ENCODE measurements at places on chromosomes 11 and 22.

DNA sequence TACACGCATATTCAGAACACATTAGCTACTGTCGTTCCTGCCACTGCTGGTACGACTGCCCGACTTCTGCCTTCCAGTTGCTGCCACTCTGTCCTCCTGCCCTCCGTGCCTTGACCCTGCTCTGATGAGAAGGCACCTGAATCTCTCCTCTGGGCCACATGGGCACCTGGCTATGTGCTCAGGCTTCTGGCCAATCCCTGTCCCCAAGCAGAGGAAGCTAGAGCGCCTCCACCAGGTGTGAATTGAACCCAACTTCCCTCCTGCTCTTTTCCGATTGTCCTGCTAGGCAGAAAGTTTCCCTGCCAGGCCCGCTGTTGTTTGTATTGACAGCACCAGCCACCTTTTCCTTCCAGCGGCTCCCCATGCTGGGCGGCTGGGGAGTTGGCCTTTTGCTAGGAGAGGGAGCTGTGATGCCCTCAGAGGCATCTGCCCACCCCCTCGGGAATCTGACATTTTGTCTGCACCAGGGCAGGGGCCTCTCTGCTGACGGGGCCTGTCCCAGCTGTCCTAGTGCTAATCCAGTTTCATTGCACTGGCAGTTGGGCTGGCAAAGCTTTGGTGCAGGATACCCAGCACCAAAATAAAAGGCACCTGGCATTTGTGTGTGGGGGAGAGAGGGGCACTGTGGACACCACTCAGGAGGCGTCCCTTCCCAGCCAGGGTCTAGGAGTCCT lies 118.0 kb downstream of the GRIK4 start:
- no peak for DNase-seq

DNA sequence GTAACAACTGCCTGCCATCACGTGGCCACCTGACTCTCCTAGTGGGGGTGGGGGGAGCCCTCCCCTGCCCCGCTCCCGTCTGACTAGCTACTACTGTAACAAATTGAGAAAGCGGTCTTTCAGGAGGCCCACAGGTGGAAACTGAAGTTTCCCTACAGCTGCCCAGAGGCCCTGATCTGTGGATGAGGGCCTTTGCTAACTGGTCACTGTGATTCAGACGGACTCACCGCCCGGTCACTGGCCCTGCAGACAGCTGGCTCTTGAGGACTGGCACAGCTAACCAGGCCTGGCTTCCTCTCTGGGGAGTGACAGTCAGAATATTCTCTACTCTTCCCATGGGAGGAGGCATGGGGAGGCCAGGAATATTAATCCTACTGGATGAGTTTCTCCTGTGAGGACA lies 116.8 kb downstream of the ARHGAP8 start:
- DNase-seq, result no peak

GRCh38 chr11:7281079-7281478 lies 29.4 kb downstream of the SYT9 start:
- DNase-seq, result no peak

DNA sequence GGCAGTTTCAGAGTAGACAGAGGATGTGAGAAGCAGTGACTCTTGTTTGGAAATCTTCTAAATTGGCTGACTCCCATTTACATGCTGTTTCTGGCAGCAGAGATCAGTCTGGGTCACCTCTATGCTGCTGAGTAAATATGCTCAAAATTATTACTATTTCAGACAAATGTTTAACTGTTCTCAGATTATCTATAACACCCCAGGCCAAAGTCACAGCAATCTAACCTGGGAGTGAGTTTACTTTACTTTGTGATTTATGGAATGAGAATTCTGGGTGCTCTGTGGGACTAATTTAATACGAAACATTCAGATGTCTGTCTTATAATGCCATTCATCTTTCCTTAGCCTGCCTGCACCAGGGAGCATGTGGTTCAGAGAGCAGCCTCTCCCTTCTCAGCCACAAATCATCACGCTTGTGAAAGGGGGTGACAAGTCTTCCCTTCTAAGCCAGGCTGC lies 282.5 kb upstream of the MPPED2 start:
- no peak for DNase-seq

DNA sequence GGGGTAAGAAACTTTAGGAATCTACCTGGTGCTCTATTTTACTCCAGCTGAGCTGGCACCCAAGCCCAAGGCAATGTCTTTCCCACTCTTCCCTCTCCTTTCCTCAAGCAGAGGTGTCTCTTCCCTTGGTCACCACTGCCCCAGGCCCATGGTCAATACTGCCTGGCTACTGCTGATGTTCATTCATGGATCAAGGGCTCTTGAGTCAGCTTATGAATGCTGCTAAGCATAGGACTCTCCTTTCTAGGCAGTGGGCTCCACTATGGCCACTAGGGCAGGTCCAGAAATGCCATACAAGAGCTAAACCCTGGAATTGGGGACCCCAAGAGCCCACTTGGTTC lies 2.7 kb upstream of the HEPN1 start:
- DNase-seq, result no peak

DNA sequence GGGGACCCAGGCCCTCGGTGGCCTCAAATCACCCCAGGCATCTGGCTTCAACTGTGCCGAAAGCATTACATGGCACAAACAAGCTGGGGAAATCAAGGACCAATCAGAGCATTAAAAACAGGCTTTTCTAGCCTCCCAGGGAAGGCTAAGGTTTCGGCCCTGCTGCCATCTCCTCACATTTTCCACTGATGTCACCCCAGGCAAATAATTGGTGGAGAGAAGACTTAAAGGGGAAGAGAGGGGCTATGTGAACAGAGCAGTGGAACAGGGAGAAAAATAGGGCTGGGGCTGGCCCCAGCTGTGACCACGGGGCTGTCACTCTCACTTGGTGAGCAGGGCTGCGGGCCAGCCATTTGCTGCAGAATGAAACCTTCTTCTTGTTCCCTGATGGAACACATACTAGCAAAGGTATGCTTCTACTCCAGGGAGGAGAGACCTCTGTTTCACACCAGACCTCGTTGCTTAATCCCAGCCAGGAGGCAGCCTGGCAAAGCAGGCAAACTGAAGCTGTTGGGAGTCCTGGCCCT lies 581.3 kb downstream of the SOX6 start:
- DNase-seq, result no peak

DNA sequence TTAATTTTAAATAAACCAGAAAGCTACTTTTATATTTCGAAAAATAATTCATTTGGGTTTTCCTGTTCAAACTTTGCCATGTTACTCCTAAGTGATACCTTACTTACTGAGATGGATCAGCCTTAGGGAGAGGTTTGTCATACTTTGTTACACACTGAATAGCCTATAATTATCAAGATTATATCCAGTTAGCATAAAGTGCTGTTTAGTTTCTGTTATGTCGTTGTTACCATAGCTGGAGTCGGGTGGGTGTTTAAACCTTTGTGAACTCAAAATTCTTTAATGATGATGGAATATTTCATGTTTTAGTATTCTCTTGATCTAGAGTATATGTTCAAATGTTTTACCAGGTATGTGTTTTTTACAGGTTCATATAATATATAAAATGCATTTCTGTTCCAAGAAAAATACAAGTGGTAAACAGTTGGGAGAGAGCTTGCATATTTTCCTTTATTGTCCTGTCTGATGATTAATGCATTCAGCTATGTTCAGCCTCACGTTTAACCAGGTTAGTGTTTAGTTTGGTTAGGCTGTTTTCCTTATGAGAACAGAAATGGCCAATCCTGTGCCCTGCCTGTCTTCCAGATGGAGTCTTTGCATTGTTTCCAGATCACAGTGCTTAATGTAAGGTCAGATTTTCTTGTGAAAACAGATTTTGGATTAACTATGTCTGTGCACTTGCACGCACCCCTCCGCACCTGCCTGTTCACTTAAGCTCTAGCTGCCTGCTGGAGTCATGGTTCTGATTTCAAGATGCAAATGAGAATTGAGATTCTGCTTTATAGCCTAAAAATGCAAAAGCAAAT lies 105.6 kb downstream of the ATXN10 start:
- DNase-seq, result no peak

DNA sequence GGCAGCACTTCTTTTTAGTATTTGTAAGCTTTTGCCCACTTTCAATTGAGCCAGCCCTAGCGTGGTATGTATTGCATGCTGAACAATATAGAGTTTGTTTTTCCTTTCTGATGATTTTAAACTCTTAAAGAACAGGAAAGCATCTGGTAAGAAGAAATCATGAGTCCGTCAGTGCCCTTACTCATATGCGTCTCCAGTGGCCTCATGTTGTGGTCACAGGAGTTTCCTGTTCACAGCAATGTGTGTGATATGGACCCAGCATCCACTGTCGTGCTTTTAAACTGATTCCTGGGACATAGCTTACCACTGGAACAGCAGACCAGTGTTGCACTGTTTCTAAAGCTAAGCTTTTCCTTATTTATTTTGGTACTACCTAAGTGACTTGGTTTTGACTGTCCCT lies 40.1 kb downstream of the BID start:
- no peak for DNase-seq

DNA sequence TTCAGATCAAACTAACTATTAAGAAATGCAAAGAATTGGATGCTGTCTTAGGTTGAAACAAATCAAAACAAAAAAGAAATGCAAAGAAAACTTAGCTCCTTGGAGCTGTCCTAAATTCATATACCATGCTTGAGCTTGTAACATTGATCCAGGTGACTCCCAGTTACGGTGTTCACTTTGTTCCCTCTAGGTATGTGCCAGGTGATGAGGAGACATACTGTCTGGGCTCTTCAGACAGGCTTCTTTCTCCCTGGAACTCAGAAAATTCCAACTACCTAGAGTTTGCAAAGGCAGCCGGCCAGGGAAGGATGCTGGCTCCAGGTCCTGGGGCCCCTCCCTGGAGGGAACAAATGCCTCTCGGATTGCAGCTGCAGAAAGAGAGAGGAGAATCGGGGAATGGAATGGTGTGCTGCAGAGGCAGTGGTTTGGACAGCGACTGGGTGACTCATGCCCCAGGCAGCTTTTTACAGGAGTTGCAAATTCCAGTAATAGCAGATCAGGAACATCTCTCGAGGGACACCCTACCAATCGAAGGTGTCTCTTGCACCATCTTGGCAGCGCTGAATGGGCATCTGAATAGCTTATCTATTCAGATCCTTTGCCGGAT lies 12.3 kb upstream of the ASPHD2 start:
- no peak for DNase-seq

DNA sequence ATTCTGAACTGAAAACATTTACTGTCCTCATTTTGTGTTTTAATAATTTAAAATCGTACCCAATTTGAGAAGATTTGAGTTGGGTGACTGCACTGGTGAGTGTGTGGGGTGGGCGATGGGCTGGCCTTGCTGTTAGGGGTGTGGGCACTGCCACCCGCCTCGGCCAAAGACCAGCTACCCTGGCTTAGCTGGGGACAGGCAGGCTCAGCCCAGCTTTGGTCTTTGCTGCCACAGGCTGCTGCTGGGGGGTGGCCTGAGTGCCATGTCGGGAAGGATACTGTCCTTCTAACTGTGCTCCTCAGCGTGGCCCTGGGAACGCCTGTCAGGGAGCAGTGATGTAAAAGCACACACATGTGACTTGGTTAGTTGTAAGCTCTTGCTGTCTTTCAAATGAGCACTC lies 22.3 kb downstream of the FAM118A start:
- DNase-seq, result no peak

GRCh38 chr11:118910309-118911112 lies 15.2 kb downstream of the BCL9L start:
- peak; percentile 83 for DNase-seq

DNA sequence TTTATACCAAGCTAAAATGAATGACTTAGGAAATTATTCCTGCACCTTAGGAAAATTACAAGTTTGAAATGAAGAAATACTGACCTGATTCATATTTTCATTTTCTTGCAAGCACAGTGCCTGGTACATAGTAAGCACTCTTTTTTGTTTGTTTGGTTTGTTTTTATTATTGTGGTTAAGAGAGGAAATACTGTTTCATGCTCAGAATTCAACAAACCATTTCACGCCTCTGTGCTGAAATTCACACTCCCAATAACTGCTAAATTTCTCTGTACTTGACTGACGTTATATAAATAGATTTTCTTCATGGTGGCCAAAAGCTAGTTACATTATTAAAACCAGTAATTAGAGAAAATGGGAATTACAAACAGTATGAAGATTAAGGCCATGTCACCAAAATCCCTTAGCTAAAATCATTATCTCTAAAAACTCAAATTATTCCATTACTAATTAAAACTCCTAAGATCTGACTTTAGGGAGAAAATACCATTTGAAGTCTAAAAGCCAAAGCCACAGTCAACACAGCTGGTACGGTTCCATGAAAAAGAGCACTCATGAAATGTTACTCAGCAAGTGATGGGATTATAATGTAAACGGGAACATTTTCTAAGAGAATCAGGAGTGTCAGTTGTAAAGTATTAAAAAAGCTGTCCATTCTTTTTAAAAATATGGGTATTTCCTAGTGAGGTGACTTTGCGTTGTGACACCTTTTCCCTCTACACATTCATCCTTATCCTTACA lies 77.8 kb upstream of the DDI1 start:
- DNase-seq, result no peak

DNA sequence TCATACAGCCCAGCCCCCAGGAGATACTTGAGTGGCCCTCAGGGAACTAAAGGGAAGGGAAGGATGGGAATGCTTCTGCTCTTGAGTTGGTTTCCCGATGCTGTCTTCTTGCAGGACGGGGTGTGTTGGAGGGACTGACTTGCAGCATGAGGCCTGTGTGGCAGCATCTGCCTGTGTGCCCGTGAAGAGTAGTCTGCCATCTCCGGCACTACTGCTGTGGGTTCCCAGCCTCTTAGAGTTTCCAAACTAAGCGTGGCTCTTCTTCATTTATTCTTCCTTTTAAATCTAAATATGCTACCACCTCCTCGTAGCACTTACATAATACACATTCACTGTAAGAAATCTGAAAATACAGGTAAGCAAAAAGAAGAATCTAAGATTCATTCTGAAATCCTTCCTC lies 12.8 kb downstream of the EXT2 start:
- no peak for DNase-seq

- DNase-seq, result no peak
These were observed 33.8 kb downstream of the TECTA start for GRCh38 chr11:121134741-121135312.

- no peak for DNase-seq
These were observed 105.4 kb upstream of the PITPNB start for GRCh38 chr22:28024422-28024888.

GRCh38 chr11:66264914-66265313 lies 3.5 kb upstream of the RAB1B start:
- no peak for DNase-seq

GRCh38 chr11:65973439-65974110 lies 12.0 kb downstream of the SART1 start:
- DNase-seq, result no peak

DNA sequence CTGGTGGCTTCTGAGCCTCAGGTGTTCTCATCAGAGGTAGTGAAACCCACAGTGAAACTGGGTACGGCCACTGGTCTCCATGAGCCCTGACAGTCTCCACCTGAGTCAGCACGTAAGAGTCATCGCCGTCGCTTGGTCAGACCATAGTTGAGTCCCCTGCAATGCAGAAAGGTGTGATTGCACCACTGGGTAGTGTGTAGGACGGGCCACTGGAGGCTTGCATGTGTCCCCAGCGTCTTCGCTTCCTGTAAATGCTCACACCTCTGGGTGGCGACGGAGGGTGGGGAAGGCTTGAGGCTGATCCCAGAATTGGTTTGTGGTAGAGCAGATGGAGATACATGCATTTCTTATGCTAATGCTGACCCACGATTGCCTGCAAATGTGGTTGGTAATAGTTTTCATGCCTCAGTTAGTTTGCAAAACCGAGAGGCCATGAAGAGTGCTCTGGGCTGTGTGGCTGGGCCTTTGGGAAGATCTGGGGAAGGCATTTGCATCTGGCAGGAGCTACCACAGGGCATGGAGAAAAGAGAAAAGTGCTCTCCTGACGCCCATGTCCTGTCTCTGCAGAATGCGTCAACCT lies 26.5 kb downstream of the CTTN start:
- DNase-seq, result no peak

All from AG09319 (cell line).